ENCODE measurements at places on chromosomes 2 and 18.

GRCh38 chr2:29388071-29388470, 272.9 kb downstream of the CLIP4 start:
- DNase-seq: no peak

DNA sequence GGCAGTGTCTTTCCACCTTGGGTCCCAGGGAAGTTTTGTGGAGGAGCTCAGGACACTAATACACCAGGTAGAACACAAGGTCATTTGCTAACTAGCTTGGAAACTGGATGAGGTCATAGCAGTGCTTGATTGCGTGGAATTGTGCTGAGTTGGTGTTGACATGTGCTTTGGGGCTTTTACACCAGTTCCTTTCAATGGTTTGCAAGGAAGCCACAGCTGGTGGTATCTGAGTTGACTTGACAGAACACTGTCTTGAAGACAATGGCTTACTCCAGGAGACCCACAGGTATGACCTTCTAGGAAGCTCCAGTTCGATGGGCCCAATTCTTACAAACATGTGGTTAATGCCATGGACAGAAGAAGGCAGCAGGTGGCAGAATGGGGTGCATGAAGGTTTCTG, 5.9 kb downstream of the CTLA4 start:
- DNase-seq: no peak

DNA sequence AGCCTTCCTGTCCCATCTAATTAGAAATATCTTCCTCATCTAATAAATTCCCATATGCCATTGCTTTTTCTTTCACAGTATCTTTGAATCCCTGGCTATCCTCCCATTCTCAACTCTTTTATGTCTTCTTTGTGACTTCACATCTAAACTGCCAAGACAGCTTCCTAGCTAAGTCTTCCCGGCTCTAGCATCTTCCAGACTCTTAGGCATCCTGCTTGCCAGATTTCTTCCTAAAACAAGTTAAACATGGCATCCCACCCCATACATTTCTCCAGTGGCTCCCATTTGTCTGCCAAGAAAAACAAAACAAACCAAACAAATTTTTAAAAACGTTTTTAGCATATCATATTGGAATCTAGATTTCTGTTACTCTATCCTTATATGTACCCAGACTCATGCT, 751.9 kb downstream of the MBD2 start:
- DNase-seq: no peak

GRCh38 chr2:5926871-5927512, 234.8 kb downstream of the SOX11 start:
- DNase-seq: no peak

DNA sequence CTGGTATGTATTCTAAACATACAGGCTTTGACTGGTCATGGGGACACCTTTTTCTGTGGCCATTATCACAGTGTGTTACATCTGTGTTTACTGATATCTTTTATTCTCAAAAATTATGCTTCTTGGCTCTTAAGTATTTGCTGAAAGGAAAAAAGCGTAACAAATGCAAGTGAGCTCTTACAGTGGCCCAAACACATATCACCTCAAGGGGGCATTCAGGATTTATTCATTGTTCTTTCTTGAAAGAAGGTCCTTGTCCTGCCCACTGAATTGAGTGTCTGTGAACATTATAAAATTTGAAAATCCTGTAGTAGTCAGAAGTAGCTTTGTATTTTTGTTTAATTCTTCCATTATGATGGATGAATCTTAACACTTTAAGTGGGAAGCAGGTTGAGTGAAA, 454.5 kb downstream of the XIRP2 start:
- DNase-seq: no peak

DNA sequence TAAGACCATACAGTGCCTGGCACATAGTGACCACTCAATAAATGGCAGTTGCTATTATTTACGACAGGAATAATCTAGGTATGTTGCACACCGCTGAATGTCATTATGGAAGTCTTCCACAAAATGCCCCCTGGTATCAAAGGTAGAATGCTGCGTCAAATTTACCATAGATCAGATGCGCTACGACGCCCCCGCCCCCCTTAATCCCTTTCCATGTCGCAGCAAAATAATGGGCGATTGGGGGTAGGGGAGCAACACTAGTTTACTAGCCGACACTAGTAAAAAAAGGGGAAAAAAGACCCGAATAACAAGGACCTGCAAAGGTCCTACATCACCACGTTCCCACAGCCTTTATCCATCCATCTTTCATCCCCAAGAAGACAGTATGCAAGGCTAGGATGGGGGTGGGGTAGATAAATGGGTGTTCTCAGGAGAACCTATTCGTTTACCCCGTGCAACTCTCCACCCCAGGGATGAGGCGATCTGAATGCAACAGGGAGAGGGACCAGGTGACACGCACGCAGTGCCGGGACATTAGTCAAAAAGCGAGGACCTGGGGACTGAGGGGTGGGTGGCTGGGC, 455 bp downstream of the PREPL start:
- no peak for DNase-seq

DNA sequence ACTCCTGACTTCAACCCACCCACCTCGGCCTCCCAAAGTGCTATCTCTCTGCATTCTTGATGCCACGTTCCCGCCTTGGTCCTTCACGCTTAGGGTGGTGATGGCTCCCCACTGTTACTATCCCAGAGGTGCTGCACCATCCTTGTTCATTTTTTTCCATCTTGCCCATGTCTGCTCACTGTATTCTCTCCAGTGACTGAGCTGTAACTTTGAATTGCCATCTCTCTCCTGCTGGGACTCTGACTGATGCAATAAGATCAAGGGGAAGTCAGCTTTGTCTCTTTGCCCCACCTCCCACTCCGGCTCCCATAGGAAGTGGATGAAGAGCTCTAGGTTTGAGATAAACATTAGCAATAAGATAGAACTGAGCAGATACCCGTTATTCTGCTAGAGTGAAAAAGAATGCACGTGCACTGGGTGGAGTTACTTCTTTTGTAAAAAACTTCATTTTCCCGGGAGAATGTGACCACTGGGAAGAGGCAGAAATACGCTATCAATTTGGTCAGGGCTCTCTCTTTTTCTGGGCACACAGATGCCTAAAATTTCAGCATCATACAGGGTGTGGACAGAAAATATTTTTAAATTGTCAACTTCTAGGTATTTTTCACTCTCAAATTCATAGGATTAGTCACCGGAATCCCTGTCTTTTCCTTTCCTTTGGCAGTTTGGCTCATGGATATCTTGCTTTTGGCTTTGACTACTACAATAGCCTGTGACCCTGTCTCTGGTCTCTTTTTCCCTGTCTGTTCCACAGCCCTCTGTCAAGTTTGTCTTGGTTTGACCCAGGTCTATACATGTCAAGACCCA, 105.4 kb downstream of the POLR1A start:
- no peak for DNase-seq

DNA sequence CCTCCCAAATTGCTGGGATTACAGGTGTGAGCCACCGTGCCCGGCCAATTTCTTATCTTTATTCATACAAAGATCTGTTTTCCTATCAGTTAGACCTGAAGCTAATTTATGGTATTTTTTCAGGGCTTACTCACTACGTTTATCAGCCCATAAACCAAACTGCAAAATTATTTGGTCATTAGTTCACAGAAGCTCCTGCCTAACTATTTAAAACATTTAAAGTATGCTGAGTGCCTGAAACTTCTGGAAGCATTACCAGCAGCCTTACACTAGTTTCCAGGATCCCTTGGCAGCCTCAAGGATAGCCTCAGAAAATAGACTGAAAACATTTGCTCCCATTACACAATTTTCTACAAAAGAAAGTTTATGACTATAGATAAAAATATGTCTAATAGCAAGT, 68.8 kb downstream of the GALNT13 start:
- DNase-seq: no peak

GRCh38 chr2:161857920-161858319, 216.1 kb downstream of the DPP4 start:
- DNase-seq: no peak
